ENCODE measurements at places on chromosomes 11 and 22.

DNA sequence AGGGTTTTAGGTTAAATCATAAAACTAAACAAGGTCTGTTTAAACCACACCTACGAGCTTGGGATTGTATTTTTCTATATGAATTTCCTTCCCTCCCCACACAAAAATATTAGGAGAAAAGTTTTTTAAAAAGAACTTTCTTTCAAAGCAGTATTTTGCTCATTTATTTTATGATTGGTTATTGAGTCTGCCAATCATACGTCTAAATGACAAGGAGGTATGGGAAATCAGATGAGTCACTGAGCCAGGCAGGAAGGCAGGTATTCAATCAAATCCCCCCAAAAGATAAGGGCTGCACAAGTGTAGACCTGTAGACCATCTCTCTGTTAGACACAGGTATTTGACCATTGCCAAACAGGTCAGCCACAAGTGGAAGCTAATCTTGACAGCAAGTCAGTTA lies 440.1 kb upstream of the CCDC90B start:
- no peak for DNase-seq

- DNase-seq: no peak
These were observed 12.1 kb downstream of the NAV2 start for GRCh38 chr11:19724765-19725164.

GRCh38 chr11:34356913-34357700 lies 703 bp downstream of the ABTB2 start:
- peak; percentile 55 for DNase-seq

DNA sequence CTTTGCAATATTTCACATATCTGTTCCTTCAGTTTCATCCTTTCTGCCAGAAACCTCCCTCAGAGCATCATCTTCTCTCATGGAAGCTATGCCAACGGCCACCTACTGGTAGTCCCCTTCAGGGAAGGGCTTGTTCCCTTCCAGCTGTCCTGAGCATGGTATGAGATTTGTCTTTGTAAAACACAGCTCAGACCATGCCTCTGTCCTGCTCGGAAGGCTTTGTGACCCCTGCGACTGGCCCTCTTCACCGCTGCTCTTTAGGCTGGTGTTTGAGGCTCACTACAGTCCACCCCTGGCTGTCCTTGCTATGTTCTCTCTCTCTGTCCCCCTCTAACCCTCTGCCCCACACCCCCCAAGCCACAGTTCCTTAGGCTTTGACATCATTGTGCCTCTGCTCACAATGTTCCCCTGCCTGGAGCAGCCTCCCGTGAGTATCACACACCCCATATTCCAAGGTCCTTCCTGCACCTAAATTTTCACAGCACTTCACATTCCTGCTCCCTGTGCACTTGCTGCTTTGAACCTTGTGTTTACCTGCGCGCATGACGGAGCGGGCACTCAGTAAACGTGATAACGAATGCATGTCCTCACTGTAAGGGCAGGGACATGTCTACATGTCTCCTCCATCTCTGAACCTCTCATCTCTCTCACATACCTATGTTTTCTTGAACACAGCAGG lies 24.0 kb upstream of the ACER3 start:
- DNase-seq: no peak

- DNase-seq: no peak
These were observed 9.5 kb downstream of the SDF2L1 start for GRCh38 chr22:21651521-21652009.

- DNase-seq: no peak
These were observed 26.3 kb downstream of the NLRP14 start for GRCh38 chr11:7046474-7047175.

GRCh38 chr22:20148414-20148813 lies 2.4 kb downstream of the CCDC188 start:
- DNase-seq: no peak

DNA sequence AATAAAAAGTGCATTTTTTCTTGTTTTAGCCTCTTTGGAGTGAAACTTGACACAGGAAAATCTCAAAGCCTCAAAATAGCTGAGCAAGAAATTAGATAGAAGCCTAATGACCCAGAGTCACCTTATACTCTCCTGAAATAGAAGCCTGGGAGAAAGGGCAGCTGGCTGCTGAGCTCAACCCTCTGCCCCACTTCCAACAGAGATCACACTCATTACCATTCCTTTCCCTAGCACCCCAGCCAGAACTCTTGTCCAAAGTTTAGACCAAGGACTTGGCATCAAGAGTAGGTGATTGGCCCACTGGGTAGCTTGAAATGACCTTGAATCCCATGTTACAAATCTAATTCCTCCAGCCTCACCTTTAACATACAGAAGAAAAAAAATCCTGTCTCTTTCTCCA lies 62.7 kb upstream of the AMOTL1 start:
- DNase-seq: no peak

DNA sequence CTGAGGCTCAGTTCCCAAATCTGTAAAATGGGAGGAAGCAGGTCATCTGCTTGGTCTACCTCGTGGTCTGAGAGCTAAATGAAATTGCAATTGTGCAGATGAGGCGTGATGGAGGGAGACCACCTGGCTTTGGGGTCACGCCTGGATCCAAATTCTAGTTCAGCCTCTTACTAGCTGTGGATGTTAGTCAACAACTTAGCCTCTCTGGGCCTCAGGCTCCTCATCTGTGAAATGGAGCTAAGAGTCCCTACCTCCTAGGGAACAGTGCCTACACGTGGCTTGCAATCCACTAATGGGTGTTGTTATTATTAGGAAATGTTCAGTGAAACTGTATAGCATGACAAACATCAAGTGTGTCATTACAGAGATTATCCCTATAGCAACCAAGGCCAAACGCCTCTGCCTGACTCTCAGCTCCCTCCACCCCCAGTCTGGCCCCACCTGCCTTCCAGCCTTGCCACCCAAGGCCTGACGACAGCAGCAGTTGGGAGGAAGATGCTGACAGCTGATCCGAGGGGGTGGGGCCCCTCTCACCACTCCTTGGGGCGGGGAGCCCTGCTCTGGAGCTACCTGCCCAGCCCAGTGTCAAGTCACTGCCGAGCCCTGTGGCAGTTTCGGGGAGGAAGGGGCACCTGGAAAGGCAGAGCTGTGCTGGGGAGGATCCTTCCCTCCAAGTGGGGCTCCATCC lies 1.7 kb upstream of the RHOD start:
- DNase-seq: peak; percentile 46

GRCh38 chr11:25349537-25349936 lies 852.7 kb downstream of the LUZP2 start:
- no peak for DNase-seq

DNA sequence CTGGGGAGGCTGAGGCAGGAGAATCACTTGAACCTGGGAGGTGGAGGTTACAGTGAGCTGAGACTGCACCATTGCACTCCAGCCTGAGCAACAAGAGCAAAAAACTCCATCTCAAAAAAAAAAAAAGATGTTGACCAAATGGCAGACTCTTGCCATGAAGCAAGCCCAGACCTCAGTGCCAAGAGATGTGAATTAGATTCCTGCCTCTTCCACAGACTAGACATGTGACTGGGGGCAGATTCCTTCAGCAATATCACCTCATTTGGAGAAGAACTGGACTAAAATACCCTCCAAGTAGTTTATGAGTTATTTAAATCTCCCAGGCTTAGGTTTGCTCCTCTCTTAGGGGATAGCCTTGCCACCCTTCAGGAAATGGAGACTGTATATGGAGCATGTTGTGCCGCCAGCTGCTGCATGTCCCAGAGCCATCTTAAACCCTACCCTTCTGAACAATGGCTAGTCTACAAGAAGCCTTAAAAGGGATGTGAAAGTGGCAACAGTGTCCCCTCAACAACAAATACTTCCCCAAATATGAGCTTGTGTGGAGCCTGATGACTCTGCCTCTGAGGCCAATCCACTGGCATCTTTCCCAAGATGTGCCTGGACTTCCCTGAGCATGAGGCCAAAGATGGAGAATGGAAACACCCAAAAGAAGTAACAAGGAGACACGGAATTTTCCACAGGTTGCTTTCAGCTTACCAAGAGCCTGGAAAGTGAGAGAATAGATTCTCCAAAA lies 763 bp upstream of the MS4A7 start:
- no peak for DNase-seq

GRCh38 chr11:16924462-16924825 lies 89.8 kb downstream of the PLEKHA7 start:
- no peak for DNase-seq

- no peak for DNase-seq
These were observed 81.9 kb downstream of the PRR5L start for GRCh38 chr11:36377759-36378564.

GRCh38 chr11:1782831-1783724 lies 19.4 kb upstream of the CTSD start:
- no peak for DNase-seq

- no peak for DNase-seq
These were observed 118.2 kb upstream of the SLC5A12 start for GRCh38 chr11:26839911-26840698.

- no peak for DNase-seq
These were observed 56.8 kb downstream of the C22orf31 start for GRCh38 chr22:29004647-29005371.

DNA sequence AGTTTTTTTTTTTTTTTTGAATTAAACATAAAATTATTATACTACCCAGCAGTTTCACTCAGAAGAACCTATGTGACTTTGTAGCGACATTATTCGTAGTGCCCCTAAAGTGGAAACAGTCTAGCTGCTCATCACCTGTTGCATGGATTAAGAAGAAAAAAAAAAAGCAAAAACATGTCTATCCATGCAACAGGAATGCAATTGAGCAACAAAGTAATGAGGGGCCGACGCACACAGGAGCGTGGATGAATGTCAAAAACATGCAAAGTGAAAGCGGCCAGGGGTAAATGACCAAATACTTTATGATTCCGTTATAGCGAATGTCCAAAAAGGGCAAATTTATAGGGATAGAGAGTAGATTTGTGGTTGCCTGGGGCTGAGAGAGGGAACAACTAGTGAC lies 16.3 kb downstream of the MYO18B start:
- DNase-seq: no peak

DNA sequence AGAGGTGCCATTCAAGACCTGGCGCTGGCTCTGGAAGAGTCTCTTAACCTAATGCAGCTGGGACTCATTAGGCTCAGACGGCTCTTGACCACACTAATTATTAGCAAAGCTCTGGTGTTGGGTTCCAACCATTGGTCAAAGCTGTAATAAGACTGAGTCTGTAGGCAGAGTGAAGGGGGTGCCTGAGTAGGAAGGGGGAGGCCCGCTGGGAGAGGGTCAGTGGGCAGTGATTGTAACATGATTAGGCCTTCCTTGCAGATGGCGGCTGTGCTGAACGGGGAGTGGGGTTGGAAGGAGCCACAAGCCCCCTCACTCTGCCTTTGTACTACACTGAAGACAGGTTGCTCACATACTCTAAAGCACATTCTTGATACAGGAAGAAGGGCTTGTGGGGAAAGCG lies 5.2 kb downstream of the SRPRA start:
- DNase-seq: no peak

GRCh38 chr11:67098799-67099429 lies 20.1 kb upstream of the KDM2A start:
- DNase-seq: no peak

DNA sequence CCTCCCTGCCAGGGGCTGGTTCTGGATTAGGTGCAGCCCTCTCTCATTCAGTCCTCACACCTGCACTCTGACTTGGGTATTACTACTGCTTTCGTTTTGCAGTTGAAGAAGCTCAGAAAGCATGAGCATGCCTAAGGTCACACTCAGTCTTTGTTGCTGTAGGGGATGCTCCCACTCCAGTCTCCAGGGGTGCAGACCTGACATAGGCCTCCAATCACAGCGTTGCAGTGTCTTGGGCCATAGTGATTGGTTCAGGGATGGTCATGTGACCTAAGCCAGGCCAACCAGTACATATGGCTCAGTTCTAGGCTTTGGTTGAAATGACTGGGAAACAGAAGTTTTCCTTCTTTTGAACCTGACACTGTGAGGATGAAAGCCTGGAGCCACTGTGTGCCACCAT lies 61.7 kb downstream of the FBXO7 start:
- no peak for DNase-seq

- no peak for DNase-seq
These were observed 47.5 kb downstream of the PAMR1 start for GRCh38 chr11:35477901-35478300.

DNA sequence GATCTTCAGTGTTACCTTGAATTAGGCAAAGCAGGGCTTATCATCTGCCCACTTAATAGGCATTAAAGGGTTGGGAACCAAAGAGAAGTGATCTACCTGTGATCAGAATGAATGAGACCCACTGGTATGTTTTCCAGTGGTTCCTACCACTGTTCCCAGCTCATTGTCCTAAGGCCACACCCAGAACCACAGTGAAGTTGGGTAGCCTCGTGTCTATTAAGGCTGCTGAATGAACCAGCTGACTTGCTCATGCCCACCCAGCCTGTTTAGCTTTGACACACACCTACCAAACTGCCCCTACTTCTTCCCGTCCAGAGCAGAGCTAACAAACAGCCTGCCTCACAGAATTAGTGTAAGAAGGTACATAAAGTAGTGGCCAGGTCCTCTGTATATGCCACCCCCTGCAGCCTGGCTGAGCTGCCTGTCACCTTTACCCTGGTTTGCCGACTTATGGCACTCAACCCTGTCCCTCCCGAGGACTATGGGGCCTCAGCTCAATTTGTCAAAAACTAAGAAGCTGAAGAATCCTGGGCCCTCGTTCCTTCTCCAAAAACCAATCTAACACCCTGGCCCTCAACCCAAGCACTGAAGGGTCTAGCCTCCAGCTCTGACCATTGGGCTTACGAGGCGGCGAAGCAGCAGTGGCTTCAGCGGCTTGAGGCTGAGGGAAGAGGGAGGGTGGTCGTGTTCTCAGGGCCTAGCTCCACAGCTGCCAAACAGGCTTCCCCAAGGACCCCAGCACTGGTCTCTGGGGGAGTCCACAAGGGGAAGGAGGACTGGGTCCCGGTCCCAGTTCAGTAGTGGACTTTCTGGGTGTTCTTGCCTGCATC lies 9.8 kb downstream of the UCP2 start:
- no peak for DNase-seq

GRCh38 chr11:21630934-21631478 lies 561.9 kb upstream of the ANO5 start:
- DNase-seq: no peak

Data from stimulated activated CD4-positive, alpha-beta T cell treated with anti-CD3 and anti-CD28 coated beads, Interleukin-2, amount 100 ng/mL, for 24 hours (primary cell).